CD4-positive, alpha-beta T cell treated with Interleukin-17A for 1 hour (primary cell): ENCODE measurements at places on chromosomes 7 and 10.

DNA sequence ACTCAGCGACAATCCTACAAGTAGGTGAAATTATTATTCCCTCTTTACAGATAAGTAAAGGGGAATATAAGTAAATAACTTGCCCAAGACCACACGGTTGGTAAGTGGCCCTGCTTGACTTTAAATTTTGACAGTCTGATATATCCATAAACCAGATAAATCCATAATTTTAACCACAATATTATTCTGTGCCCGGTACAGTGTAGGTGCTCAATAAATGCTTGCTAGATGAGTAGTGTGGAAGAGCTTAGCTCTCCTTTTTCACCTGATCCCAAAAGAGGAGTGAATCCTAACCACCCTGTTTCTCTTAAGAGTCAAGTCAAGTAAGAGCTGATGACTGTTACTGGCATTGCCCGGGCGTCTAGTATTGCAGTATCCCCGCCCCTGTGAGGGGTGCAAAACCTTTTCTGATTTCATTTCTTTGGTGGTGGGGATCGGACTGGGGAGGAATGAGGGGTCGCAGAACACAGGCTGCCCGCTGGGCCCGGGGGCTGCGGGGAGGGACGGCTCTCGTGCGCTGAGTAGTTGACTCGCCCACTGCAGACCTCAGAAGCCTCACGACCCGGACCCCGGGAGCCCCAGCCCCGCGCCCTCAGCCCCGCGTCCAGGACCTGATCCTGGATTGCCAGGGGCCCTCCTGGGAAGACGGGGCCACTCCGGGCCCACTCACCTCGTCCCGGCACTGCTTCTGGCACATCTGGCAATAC lies 490 bp downstream of the KIN start:
- peak; percentile 3 for DNase-seq

- DNase-seq, result no peak
Observed at GRCh38 chr7:159210581-159211235, 66.0 kb upstream of the VIPR2 start.

DNA sequence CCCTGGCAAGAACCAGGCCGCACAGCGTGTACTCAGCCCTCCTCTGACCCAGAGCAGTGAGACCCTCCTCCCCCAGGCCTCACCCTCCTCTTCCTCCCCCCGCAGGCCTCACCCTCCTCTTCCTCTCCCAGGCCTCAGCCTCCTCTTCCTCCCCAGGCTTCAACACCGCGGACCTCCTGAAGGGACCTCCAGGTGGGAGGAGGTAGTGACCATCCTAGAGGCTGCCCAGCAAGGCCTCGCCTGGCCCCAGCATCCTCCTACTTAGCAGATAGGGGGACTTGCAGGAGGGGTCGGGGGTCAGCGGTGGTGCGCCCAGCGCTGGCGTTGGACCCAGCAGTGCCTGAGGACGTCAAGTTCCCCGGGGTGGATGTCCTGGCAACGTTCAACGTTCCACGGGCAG lies 270.8 kb downstream of the ELFN1 start:
- no peak for DNase-seq

- no peak for DNase-seq
Observed at GRCh38 chr10:85976267-85976793, 390.3 kb downstream of the GRID1 start.

- no peak for DNase-seq
Observed at GRCh38 chr7:91556956-91557650, 292.9 kb downstream of the FZD1 start.

- peak; percentile 50 for DNase-seq
Observed at GRCh38 chr7:1664711-1665548, 5.1 kb upstream of the ELFN1 start.

DNA sequence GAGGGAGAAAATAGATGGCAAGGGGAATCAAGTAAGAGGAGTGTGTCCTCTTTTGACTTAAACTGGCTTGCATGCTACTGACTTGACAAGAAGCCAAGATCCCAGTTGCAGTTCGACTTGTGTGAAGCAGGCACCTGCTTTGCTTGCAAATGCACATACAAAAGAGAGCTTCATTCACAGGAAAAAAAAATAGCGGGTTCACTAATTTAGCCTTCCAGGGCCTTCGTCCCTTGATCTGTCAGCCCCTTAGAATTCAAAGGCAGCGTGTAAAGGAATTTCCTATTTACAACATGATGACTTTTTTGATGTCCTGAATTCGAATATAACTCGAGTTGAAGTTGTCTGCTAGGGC lies 192.1 kb downstream of the CELF2 start:
- DNase-seq, result no peak

GRCh38 chr10:70312249-70312648 lies 28.4 kb upstream of the NPFFR1 start:
- no peak for DNase-seq

- no peak for DNase-seq
Observed at GRCh38 chr7:55521917-55522902, 50.1 kb downstream of the VOPP1 start.
